ENCODE measurements at places on chromosomes 16 and 17. TPM values are rescaled to one million over a fixed set of nuclear protein-coding genes. Genes with fewer than 3 reads are reported as not detected.

RASD1 gene
- total RNA-seq = 0.60 TPM

DNA sequence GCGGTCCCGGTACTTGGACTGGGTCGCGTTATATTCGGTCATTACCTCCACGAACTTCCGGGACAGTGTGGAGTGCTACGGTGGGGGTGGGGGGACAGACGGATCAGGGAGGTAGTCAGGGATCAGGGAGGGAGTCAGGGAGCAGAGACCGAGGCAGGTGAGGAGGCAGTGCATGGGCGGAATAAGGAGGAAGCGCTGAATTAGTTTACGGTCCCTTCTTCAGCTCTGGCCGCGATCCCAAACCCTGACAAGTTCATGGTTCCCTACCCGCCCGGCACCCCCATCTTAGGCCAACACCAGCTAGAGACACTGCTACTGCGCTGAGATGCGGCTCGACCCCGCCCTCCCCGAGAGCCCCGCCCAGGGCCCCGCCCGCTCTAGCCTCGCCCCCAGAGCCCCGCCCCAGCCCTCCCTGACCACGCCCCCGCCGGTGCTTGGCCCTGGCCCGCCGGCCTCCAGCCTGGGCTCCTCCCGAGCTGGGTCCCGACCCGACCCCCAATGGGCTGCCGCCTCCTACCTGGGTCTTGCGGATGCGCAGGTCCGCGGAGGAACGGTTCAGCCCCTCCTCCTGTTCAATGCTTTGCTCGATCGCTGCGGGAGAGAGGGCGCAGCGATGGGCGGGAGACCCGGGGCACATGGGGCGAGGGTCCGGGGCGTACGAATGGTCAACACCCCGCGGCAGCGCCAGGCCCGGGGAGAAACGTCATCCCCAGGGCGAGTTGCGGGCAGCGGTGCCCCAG is 12.1 kb downstream of the HSD3B7 start:
- peak; percentile 91 for ATAC-seq

- no peak for ATAC-seq
Observed at GRCh38 chr17:28689011-28689410, 22.7 kb downstream of the PROCA1 start.

GRCh38 chr17:33137426-33137825 is 145.8 kb downstream of the SPACA3 start:
- no peak for ATAC-seq

DNA sequence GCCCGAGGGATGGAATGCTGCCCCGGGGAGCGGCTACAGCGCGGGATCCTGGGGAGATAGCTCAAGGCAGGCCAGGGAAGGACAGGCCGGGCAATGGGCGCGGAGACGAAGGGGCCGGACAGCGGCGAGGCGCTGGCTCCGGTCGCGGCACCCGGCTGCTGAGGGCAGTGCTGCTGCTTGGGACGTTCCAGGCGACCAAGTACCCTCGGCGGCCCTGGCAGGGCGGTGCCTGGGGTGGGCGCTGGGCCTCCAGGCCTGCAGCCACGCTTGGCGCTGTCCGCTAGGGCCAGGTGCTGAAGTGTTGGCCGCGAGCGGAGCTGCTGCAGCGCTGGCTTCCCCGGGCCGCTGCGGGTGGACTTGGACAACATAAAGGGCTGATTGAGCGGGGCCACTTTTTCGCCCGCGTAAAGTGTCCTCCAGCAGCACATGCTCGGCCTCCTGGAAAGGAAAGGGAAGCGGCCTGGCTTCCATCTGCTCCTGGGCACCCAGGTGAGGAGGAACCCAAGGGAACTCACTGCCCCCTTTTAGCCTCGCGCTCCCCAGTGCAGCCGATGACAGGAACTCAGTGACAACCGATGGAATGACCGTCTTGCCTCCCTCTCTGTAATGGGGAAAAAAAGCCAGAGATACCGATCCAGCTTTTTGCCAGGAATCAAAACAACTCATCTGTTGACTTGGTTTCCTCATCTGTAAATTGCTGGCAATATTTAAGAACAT is 23.7 kb downstream of the CLEC3A start:
- ATAC-seq = peak; percentile 70

Data from esophagus mucosa (tissue), 1 donor.